Globus pallidus (tissue), 1 donor: ENCODE measurements at places on chromosomes 6 and 20.

DNA sequence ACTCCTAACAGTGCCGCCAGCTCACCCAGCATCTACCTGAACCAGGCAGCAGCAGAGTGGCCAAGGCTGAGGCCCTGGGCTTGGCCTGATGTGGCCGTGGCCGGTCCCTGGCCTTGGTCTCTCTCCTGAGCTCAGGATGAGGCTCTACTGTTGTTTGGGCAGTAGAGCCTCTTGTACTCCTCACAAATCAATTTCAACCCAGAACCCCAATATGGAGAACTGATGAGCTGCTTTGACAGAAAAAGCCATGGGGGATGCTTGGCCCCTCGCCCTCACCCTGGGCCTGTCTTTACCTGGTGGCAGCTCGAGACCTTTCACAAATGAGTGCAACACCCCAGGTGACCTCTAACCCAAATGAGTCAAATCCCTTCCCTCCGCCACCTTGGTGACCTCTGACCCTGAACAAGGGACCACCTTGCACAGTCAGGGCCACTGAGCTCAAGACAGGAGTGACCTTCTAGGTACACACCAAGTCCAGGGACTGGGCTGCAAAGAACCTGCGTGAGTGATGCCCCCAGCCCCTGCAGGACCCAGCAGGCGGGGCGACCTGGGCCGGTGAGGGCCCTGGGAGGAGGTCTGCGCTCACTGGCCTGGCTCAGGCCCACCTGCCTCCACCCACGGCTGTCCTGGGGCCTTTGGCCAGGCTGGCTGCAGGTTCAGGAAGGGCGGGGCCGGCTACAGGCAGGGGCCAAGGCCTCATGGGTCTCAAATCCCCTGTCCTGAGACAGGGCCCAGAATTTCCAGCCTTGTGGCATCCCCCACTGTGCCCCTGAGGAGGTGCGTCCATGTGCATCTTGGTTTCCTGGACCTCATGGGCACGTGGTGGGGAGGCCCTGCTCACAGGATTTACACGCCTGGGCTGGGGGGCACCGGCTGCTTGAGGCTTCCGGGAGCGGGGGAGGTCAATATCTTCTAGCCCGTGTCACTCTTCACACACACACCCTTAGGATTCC lies 30.2 kb downstream of the PSMG4 start:
- no peak for DNase-seq

- DNase-seq, result no peak
Observed at GRCh38 chr20:22861990-22862389, 173.1 kb upstream of the SSTR4 start.

- DNase-seq, result no peak
Observed at GRCh38 chr6:149137594-149137993, 179.9 kb upstream of the TAB2 start.

DNA sequence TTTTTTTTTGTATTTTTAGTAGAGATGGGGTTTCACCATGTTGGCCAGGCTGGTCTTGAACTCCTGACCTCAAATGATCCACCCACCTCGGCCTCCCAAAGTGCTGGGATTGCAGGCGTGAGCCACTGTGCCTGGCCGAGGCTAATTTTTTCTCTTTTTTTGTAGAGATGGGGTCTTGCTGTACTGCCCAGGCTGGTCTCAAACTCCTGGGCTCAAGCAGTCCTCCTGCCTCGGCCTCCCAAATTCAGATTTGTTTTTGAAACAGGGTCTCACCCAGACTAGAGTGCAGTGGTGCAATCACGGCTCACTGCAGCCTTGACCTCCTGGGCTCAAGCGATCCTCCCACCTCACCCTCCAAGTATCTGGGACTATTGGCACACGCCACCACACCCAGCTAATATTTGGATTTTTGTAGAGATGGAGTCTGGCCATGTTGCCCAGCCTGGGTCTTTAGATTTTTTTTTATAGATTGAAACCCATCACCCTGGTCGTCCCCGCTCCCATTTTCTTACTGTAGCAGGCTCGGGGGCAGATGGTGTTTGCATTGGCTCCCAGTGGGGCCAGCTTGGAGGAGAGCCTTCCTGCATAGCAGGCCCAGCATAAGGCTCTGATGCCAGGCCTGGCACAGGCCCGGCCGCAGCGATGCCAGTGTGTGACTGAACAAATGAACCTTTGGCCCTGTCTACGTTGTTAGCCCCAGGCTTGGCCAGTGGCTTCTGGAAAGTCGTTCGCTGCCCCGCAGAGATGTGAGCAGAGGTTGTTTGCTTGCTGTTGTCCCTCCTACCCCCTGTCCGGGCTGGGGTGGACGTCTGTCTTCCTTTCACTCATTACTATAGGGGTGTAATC lies 4.3 kb upstream of the MTG2 start:
- no peak for DNase-seq

- no peak for DNase-seq
Observed at GRCh38 chr6:90729057-90729456, 142.2 kb upstream of the MAP3K7 start.

GRCh38 chr20:1086277-1087213 lies 31.9 kb upstream of the PSMF1 start:
- DNase-seq, result no peak

- DNase-seq, result no peak
Observed at GRCh38 chr6:83169106-83169505, 24.0 kb downstream of the PGM3 start.

DNA sequence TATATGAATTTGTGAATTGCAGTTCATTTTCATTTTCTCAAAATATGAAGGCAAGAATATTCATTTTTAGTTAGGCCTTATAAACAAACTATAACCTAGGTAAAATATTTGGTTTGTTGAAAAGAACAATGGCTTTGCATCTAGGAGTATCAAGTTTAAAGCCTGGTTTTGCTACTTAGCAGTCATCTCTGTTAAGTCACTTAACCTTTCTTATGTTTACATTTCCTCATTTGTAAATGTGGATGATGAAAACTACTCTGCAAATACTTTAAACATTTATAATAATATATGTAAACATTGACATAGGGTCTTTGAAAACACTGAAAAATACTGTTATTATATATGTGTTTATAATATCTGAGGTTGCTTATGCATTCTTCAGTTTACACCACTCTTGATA lies 135.5 kb downstream of the CENPW start:
- DNase-seq, result no peak

- no peak for DNase-seq
Observed at GRCh38 chr20:24651171-24651975, 181.9 kb downstream of the SYNDIG1 start.

- DNase-seq, result no peak
Observed at GRCh38 chr6:43850314-43851203, 80.5 kb downstream of the VEGFA start.

GRCh38 chr6:168022488-168023321 lies 25.2 kb downstream of the KIF25 start:
- no peak for DNase-seq

- no peak for DNase-seq
Observed at GRCh38 chr6:4435981-4436445, 300.6 kb upstream of the ECI2 start.

- no peak for DNase-seq
Observed at GRCh38 chr6:70841112-70841511, 115.7 kb downstream of the B3GAT2 start.
